Heart right ventricle (tissue), 16 donors: ENCODE measurements at places on chromosomes 1 and 21. TPM values are rescaled to one million over a fixed set of nuclear protein-coding genes. Genes with fewer than 3 reads are reported as not detected.
A peak's percentile ranks its signal among the peaks of the same experiment; 100 is the strongest.

The THEM5 gene
- not detected for total RNA-seq

The PSRC1 gene
- total RNA-seq, result 2.4 TPM

DNA sequence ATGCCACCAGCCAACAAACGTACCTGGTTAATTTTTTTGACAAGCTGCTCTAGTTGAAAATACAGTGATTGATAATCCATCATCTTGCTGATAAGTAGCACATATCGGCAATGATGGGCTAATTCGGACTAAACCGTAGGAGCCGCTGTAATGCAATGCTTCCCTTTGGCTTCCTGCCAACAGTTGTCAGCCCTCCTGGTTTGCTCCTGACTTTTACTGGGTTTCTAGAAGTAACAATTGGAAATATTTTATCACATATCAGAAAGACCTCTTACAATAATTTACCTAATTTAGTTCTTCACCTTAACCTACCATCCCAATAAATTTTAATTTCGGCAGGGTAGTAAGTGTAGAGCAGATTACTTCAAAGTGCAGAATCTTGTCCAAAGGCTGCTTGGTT is 148.5 kb downstream of the DHRS3 start:
- no peak overlapping the region for H3K27ac ChIP-seq
- H3K4me3 ChIP-seq, result no peak overlapping the region
- no peaks in the 10 kb centered on the region for H3K36me3 ChIP-seq
- H3K27me3 ChIP-seq, result no peaks in the 10 kb centered on the region
- no peak for DNase-seq
- peaks cover 3% of the 10 kb centered on the region for H3K4me1 ChIP-seq

- H3K27ac ChIP-seq, result no peak overlapping the region
- no peak for DNase-seq
- H3K4me1 ChIP-seq, result peaks cover 37% of the 10 kb centered on the region
- no peaks in the 10 kb centered on the region for H3K27me3 ChIP-seq
These were observed 78.9 kb downstream of the CAMTA1 start for GRCh38 chr1:6864166-6864565.

- peak; percentile 78 for DNase-seq
- H3K4me1 ChIP-seq, result peaks cover 19% of the 10 kb centered on the region
- H3K36me3 ChIP-seq, result no peaks in the 10 kb centered on the region
These were observed 21.9 kb downstream of the RD3 start for GRCh38 chr1:211469938-211470529.
